NCI-H1105 (cell line): ENCODE measurements at places on chromosomes 2 and 18.

- DNase-seq, result no peak
Measured at GRCh38 chr2:148490840-148491439, 153.6 kb upstream of the EPC2 start.

DNA sequence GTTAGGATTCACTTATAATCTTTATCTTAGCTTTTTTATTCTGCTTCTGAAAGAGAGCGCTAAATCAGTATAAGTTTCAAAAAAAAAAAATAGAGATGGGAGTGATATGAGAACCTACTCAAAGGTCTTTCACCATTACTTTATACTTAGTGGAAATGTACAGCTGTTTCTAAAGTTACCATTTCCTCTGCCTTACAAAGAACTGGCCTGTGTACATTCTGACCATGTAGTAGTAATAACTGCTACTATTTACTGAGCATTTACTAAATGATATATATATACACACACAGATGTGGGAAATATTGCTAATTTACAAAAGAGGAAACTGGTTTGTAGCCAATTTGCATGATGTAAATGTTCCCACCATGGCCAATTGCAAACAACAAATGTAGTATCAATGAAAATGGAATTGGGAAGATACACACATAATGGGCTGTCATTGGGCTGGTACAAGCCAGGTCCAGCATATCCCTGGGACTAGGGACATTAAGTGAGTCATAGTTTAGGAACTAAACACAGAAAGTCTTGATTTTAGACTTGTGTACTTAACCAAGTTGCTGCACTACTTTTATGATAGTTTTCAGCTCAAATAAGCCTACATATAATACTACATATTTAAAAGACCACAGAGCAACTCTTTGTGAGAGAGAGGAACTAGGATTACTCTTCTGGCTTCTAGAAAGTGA lies 67.1 kb downstream of the DYNC1I2 start:
- no peak for DNase-seq

DNA sequence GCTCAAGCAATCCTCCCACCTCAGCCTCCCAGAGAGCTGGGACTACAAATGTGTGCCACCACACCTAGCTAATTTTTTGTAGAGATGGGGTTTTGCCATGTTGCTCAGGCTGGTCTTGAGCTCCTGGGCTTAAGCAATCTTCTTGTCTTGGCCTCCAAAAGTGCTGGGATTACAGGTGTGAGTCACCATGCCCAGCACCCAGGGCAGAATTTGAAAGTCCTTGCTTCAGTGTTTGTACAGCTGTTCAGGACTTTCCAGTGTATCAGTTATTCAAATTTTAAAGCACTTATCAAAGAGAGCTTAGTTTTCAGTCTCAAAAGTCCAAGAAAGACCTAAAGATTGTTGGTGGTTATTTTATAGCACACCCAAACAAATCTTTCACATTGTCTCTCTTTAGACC lies 43.6 kb upstream of the VPS54 start:
- no peak for DNase-seq

DNA sequence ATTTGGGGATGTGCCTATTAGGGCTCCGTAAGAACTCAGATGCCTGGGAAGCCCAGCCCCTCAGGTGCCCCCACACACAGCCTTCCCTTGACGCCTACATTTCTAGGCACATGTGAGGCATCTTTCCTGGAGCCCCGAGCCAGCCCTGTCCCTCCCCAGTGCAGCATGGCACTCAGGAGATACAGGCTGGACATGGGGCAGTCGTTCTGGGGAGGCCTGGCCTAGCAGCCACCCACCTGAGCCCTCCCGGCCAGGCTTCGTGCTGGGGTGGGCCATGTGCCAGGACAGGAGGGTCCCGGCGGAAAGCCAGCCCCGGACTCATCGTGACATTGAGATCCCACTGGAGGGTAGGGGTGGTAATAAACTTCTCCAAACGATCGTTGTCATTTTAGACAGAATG lies 15.2 kb downstream of the BOK start:
- no peak for DNase-seq

GRCh38 chr2:84451579-84451978 lies 7.5 kb downstream of the SUCLG1 start:
- no peak for DNase-seq

GRCh38 chr2:85681372-85681763 lies 12.8 kb upstream of the GNLY start:
- no peak for DNase-seq

DNA sequence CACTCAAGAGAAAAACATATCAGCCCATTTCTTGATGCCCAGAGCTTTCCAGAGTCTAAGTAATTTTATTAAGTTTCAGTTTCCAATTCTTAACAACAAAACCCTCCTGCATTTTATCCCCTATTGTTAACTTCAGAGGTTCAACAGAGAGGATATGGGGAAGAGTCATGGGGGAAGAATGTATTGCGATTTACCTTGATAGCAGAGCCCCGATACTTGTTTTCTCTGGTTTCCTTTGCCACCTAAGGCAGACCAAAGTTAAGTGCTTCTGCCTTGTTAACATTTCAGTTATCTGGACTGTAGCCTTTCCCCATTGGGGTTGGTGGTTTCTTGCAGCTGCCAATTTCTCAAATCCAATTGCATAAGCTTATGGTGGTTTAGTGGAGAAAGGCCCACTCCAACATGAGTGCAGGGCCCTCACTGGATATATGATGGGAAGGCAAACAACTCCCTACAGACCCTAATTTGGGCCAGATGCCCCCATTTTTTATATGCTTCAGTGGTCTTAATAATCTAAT lies 82.0 kb upstream of the ITGB6 start:
- DNase-seq, result no peak

GRCh38 chr2:135600915-135601314 lies 69.6 kb downstream of the R3HDM1 start:
- DNase-seq, result no peak
